ENCODE measurements at places on chromosomes 7 and 10. TPM values are rescaled to one million over a fixed set of nuclear protein-coding genes. Genes with fewer than 3 reads are reported as not detected.

Gene GARIN1A
- 0.07 TPM for total RNA-seq

DNA sequence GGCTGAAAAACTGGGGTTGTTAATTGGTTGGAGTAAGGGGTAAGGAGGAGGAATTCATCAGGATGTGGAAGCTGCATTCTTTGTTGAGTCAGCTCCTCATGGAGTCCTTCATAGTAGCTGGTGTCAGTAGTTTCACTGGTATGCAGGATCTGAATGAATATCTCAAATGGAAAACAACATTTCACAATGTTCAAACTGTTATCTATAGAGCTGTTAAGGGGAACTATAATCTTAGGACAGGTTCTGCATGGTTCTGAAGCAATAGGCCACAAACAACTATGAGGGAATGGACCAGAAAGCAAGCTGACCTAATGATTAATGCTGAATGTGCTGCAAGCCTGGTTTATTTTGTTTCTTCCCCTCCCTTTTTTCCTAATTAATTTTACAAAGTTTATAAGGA is 225.8 kb downstream of the IPMK start:
- peaks cover 2% of the 10 kb centered on the region for H3K27me3 ChIP-seq
- no peak for DNase-seq
- H3K27ac ChIP-seq = no peak overlapping the region
- H3K36me3 ChIP-seq = no peaks in the 10 kb centered on the region
- H3K4me3 ChIP-seq = no peak overlapping the region

DNA sequence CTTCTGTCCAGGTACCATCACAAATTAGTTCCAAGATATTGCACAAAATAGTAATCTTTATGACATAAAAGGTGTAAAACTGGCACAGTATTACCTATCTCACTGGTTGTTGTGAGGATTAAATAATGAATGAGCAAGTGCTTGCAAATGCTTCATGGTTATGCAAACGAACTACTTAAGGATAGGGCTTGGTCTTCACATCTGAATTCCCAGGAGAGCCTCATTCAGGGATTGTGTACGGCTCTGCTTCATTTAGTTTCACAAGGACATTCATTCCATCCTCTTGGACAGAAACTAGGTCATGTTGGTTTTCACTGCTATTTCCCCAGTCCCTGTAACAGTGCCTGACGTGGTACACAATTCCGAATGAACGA is 12.1 kb downstream of the ABCA13 start:
- no peaks in the 10 kb centered on the region for H3K36me3 ChIP-seq
- DNase-seq = no peak
- H3K27ac ChIP-seq = no peak overlapping the region
- H3K27me3 ChIP-seq = peaks cover 5% of the 10 kb centered on the region
- H3K4me3 ChIP-seq = no peak overlapping the region

Gene GJC3
- 1.1 TPM for total RNA-seq

DNA sequence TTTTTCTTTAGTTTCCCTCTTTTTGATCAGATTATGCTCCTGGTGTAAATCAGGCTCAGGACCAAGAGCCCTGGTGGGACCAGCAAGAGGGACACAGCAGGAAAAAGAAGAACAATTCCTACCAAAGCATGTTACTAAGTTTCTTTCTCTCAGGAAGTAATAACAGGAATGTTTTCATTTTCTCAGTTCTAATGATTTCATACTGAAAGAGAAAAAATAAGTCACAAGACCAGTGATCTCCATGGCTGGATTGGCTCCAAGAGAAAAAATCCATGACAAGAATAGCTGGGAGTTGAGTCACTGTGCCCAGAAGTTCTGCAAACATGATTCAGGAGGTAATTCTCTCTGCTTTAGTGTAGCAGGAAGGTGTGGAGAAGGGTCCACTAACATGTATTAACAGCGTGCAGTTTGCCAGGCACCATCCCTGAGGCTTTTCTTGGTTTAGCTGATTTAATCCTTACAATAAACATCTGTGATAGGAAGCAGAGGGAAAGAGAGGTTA is 23.8 kb upstream of the IFIT2 start:
- no peak overlapping the region for H3K4me3 ChIP-seq

DNA sequence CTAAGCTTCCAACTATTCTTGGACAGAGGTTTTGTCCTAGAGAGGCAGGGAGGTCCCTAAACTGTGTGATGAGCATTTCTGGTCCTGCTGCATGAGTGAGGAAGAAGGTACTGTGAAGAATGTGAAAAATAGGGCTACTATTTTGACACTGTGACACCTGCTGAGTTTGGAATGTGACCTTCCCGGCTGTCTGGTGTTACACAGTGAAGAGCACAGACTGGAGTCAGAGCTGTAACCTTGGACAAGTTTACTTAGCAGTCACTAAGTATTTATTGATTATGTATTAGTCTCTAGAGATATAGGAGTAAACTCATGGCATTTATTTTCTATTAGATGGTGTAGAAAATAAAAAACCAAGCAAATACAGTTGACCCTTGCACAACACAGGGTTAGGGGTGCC is 12.3 kb downstream of the GOLGA7B start:
- H3K4me1 ChIP-seq = peaks cover 10% of the 10 kb centered on the region
- no peaks in the 10 kb centered on the region for H3K36me3 ChIP-seq
- no peak for DNase-seq
- no peak overlapping the region for H3K27ac ChIP-seq
- no peak overlapping the region for H3K4me3 ChIP-seq

Gene TBXAS1
- 3.6 TPM for total RNA-seq

DNA sequence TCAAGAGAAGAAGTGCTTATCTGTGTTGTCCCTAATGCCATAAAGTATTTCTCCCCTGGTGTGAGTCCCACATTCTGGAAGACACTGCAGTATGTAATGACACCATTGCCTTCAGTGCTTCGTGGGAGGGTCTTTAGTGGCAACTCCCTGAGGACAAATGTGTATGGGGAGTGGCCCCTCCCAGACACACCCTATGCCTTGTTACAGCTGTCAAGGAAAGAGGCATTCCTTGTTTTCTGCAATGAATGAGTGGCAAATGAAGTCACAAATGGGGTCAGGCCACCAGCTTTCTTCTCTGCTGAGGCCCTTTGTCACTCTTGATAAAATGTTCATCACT is 183.2 kb downstream of the FGFR2 start:
- no peak for DNase-seq
- no peaks in the 10 kb centered on the region for H3K36me3 ChIP-seq
- peaks cover 3% of the 10 kb centered on the region for H3K27me3 ChIP-seq
- H3K4me1 ChIP-seq = no peaks in the 10 kb centered on the region
- H3K27ac ChIP-seq = no peak overlapping the region
- no peak overlapping the region for H3K4me3 ChIP-seq

Gene ASAH2
- 0.05 TPM for total RNA-seq

GRCh38 chr10:86666538-86666937 is 1.8 kb upstream of the LDB3 start:
- H3K36me3 ChIP-seq = no peaks in the 10 kb centered on the region
- no peak overlapping the region for H3K27ac ChIP-seq
- DNase-seq = no peak
- no peak overlapping the region for H3K4me3 ChIP-seq

GRCh38 chr7:102064361-102065025 is 222.2 kb upstream of the SH2B2 start:
- no peaks in the 10 kb centered on the region for H3K27me3 ChIP-seq
- DNase-seq = peak; percentile 10
- H3K27ac ChIP-seq = peak overlapping the region; percentile 37
- no peak overlapping the region for H3K4me3 ChIP-seq

GRCh38 chr7:28091190-28091589 is 89.4 kb downstream of the JAZF1 start:
- DNase-seq = no peak
- H3K27ac ChIP-seq = no peak overlapping the region
- no peaks in the 10 kb centered on the region for H3K27me3 ChIP-seq
- peaks cover 2% of the 10 kb centered on the region for H3K36me3 ChIP-seq
- H3K4me3 ChIP-seq = no peak overlapping the region

Gene MEOX2
- total RNA-seq = not detected

- peak overlapping the region; percentile 74 for H3K27ac ChIP-seq
- peak overlapping the region; percentile 8 for H3K4me3 ChIP-seq
- H3K36me3 ChIP-seq = no peaks in the 10 kb centered on the region
- peaks cover 37% of the 10 kb centered on the region for H3K4me1 ChIP-seq
- peaks cover 4% of the 10 kb centered on the region for H3K27me3 ChIP-seq
Observed at GRCh38 chr7:23020742-23021401, 6.9 kb upstream of the HYCC1 start.

- peaks cover 22% of the 10 kb centered on the region for H3K27me3 ChIP-seq
- H3K36me3 ChIP-seq = no peaks in the 10 kb centered on the region
- no peak overlapping the region for H3K27ac ChIP-seq
- no peaks in the 10 kb centered on the region for H3K4me1 ChIP-seq
Observed at GRCh38 chr10:124097883-124098282, 4.5 kb upstream of the CHST15 start.

GRCh38 chr10:44935201-44935965 is 24.2 kb upstream of the RASSF4 start:
- H3K36me3 ChIP-seq = no peaks in the 10 kb centered on the region
- peaks cover 5% of the 10 kb centered on the region for H3K4me1 ChIP-seq
- H3K27me3 ChIP-seq = peaks cover 2% of the 10 kb centered on the region

- H3K4me1 ChIP-seq = no peaks in the 10 kb centered on the region
- DNase-seq = no peak
- H3K36me3 ChIP-seq = no peaks in the 10 kb centered on the region
- no peak overlapping the region for H3K27ac ChIP-seq
- no peak overlapping the region for H3K4me3 ChIP-seq
Observed at GRCh38 chr7:141874787-141875186, 33.5 kb upstream of the PRSS37 start.

Gene PLEKHS1
- 0.07 TPM for total RNA-seq

Gene FKBP6
- not detected for total RNA-seq

DNA sequence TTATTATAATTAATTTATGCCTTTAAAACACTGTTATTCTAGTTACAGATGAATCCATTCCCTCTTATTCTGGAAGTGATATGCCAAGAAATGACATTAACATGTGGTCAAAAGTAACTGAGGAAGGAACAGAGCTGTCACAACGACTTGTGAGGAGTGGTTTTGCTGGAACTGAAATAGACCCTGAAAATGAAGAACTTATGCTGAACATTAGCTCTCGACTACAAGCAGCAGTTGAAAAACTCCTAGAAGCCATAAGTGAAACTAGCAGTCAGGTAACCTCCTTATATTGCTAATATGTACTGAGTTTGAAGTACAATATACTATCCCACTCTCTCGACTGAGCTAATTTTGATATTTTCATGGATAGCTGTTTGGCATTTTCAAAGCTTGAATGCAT is 81.6 kb downstream of the CYP51A1 start:
- peaks cover 17% of the 10 kb centered on the region for H3K36me3 ChIP-seq
- peaks cover 4% of the 10 kb centered on the region for H3K4me1 ChIP-seq
- no peak overlapping the region for H3K27ac ChIP-seq
- no peak for DNase-seq

Gene PRSS1
- total RNA-seq = not detected

DNA sequence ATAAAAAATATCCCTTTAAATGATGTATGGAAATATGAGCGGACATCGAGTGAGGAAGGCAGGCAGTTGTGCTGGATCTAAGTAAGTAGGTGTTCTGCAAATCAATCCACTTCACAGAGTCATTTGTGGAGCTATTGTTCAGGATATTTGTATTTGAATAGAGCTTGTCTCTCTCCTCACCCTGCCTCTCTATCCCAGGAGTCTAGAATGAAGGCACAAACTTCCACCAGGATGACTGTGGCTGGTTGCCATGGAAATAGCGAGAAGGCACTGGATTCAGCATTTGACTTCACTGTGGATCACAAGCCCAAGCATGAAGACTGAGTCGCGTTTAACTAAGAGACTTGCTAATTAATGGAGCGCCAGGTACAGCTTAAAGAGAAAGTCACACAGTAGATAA is 53.2 kb downstream of the NPY start:
- DNase-seq = no peak
- peaks cover 7% of the 10 kb centered on the region for H3K4me1 ChIP-seq
- H3K27ac ChIP-seq = no peak overlapping the region
- no peak overlapping the region for H3K4me3 ChIP-seq
- H3K27me3 ChIP-seq = peaks cover 22% of the 10 kb centered on the region
- H3K36me3 ChIP-seq = no peaks in the 10 kb centered on the region

Gene C10orf105
- total RNA-seq = 0.40 TPM

DNA sequence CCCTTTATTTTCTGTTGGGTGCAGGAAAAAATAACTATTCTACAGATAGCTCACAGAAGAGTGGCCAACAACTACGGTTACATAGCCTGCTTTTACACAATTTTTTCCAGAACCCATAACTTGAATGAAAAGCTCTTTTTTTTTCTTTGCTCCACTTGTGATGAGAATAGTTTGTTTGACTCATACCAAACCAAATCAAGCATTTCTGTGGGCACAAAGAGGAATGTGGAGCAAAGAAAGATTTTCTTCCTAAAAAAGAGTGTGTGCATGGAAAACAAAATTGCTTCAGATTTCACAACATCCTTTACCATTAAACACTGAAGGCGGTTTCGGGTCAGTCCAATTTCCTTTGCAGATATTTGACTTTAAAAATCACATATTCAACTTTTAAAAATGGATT is 54.8 kb upstream of the RAB11FIP2 start:
- no peaks in the 10 kb centered on the region for H3K4me1 ChIP-seq
- peaks cover 24% of the 10 kb centered on the region for H3K27me3 ChIP-seq
- no peak overlapping the region for H3K4me3 ChIP-seq
- DNase-seq = no peak
- H3K36me3 ChIP-seq = no peaks in the 10 kb centered on the region
- no peak overlapping the region for H3K27ac ChIP-seq

DNA sequence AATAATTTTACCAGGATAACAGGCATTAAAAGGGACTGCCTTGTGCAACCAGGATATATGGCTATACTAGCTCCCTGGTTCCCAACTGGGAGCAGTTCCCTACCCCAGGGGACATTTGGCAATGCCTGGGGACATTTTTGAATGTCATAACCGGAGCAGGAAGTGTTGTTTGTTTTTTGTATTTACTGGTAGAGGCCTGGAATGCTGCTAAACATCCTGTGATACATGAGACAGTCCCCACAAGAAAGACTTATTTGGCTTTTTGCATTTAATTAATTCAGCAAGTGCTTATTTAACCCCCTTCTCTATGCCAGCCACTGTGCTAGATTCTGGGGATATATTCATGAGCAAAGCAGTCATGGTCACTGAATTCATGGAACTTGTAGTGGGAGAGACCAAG is 181.2 kb downstream of the BBS9 start:
- DNase-seq = no peak
- no peaks in the 10 kb centered on the region for H3K4me1 ChIP-seq
- no peak overlapping the region for H3K4me3 ChIP-seq
- peaks cover 23% of the 10 kb centered on the region for H3K36me3 ChIP-seq

Gene GIMAP4
- total RNA-seq = 109 TPM

DNA sequence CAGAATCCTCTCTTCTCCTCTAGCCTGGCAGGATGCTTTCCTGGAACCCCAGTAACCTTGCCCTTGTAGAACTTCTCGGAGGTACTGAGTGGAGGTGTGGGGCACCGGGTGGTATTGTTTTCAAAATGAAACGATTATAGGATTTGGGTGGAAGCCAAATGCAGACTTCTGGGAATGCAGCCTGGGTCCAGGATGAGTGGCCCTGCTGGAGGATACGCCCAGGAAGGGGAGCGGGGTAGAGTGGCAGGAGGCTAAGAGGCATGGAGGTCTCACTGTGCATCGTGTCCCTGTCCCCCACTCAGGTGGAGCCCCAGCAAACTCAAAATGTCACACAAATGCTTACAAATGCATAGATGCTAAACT is 109.1 kb upstream of the PPIF start:
- H3K27ac ChIP-seq = no peak overlapping the region
- peaks cover 22% of the 10 kb centered on the region for H3K4me1 ChIP-seq
- no peaks in the 10 kb centered on the region for H3K36me3 ChIP-seq
- no peak for DNase-seq

GRCh38 chr10:69867699-69868558 is 66.2 kb downstream of the COL13A1 start:
- no peak overlapping the region for H3K27ac ChIP-seq
- no peak overlapping the region for H3K4me3 ChIP-seq
- no peak for DNase-seq
- no peaks in the 10 kb centered on the region for H3K4me1 ChIP-seq

Gene MYO1G
- total RNA-seq = 376 TPM

All from activated CD4-positive, alpha-beta T cell treated with anti-CD3 and anti-CD28 coated beads for 36 hours (primary cell).